ENCODE measurements at places on chromosomes 5 and 9.

DNA sequence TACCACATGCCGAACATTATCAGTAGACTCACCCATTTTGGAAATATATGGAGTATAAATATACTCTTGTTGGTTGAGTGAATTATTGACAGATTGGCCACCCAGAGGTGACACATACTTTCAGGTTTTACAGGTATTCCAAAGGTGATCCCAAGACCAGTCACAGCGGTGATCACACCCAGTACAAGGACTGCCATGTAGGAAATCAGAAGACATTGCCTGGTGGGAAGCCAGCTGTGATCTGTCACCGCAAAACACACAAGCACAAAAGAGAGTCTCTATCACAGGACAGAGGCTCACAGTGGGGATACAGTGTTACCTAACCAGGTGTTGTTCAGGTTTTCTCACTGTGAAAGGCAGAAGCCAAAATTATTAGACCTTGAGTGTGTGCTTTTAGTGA lies 15.8 kb downstream of the BTF3 start:
- no peak for DNase-seq

DNA sequence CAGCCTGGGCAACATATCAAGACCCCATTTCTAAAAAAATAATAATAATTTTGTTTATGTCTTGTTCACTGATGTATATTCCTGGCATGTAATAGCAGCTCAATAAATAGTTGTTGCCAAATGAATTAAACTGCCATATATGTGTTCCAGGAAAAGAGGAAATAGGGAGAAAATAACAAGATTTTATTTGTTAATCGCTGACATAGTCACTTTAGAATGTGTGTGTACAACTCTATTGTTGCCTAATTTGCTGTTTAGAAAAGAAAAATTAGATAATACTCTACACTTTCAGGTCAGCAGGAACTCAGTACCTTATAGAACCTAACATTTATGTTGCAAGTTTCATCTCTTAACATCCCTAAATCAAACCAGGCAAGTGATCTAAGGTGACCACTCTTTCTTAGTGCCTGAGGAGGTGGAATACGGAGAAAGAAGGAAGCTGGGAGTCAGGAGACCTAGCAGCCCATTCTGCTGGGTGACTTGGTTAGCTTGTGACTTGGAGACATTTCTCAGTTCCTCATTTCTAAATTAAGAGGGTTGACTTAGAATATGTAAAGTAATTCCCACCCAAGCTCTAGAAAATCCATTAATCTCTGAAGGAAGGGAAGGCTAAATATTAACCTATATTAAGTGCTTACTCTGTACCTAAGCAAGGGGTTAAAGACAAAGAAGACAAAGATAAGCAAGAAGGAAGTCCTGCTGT lies 110.3 kb upstream of the IQGAP2 start:
- DNase-seq, result no peak

- DNase-seq, result no peak
These were observed 1.2 kb downstream of the DIPK1B start for GRCh38 chr9:136713550-136713949.

- no peak for DNase-seq
These were observed 142.6 kb downstream of the PBX3 start for GRCh38 chr9:125889476-125890419.

- peak; percentile 63 for DNase-seq
These were observed 21.7 kb downstream of the ANKRD55 start for GRCh38 chr5:56211298-56211865.

DNA sequence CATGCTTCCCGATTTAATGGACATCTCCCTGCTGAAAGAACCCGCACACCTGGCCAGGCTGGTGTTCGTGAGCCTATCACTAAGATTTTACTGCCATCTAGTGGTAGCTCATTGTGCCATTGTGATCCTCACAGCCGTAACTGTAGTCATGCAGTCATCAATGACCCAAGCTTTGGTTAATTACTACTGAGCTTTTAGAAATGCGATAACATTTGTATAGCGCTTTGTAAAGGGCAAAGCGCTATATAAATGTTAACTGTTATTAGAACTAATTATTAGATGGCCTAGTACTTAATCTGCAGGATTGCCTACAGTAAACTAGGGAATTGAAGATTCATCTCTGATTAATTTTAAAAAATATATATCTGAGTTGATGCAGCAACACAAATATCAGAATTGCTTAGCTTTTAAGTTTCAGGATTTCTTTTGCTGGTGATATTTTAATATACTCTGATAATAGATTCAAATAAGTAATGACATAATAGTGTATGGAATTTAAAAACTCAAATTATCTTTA lies 90.2 kb downstream of the HACD4 start:
- peak; percentile 36 for DNase-seq

- DNase-seq, result no peak
These were observed 24.2 kb downstream of the TRIO start for GRCh38 chr5:14167211-14167845.

DNA sequence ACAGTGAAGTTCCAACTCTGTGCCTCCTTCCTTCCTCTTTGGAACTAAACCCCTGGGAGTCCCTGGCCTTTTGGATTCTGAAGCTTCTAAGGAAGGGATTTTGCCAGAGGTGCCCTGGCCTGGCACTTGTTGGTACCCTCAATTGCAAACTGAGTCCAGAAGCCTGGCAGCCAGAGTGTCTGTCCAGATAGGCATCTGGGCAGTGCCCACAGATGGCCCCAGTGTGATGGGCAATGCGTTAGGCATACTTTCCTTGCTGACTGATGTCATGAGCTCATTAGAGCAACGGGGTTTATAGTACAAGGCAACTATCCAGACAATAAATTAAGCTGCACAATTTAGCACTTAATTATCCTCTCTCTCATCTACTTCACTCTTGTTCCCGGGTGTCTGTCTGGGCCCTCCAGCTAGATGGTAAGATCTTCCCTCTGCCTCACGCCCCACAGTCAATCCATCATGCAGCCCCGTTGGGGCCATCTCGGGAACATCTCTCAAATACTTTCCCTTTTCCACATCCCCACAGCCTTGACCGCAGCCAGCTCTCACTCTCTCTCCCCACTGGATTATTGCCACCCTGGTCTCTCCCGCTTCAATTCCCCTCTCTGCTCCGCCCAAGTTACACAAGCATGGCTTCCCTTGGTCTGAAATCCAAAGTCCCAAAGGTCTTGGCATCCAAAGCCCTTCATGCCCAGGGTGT lies 157.5 kb upstream of the SMIM23 start:
- DNase-seq, result no peak

- no peak for DNase-seq
These were observed 171.0 kb upstream of the IER5L start for GRCh38 chr9:129348890-129349664.

DNA sequence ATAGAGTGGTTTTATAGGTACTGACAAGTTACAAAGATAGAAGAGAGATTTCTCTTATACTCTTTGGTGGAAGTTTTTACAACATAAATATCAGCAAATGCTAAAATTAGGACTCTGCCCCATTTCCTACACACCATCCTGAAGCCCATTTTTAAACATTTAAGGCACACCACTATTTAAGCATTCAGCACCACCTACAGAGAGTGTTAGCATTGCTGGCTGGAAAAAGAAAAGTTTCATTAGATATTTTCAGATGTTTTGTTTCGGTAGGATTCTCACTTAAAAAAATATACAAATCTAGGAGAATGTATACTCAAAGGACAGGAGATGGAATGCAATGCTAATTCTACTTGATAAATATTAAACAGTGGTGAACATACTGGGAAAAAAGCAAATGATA lies 192.9 kb upstream of the HAPLN1 start:
- DNase-seq, result no peak

- DNase-seq, result no peak
These were observed 155.0 kb downstream of the MAN2A1 start for GRCh38 chr5:109844695-109845094.

- DNase-seq, result peak; percentile 80
These were observed 30.1 kb downstream of the PTPA start for GRCh38 chr9:129141066-129142041.

GRCh38 chr5:39469176-39469575 lies 44.4 kb upstream of the DAB2 start:
- DNase-seq, result no peak

- no peak for DNase-seq
These were observed 30.4 kb downstream of the ELP1 start for GRCh38 chr9:108903420-108904103.

GRCh38 chr9:70117835-70118319 lies 74.2 kb downstream of the MAMDC2 start:
- DNase-seq, result no peak

DNA sequence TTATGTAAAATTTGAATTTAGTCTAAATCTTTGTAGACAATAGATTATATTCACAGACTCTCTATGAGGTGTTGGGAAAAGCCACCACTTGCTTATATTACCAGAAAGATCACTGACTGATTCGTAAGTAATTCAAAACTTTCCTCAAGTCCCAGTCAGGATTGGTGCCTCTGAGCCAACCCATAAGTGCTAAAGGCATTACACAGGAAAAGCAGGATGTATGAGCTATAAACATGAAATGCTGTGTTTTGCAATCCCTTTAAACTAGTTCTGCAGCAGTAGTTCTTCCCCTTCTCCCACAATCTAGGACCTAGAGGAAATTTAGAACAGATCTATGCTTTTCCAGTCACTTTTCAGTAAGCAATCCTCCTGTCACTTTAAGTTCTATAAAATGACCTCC lies 48.0 kb downstream of the SHLD3 start:
- peak; percentile 36 for DNase-seq

DNA sequence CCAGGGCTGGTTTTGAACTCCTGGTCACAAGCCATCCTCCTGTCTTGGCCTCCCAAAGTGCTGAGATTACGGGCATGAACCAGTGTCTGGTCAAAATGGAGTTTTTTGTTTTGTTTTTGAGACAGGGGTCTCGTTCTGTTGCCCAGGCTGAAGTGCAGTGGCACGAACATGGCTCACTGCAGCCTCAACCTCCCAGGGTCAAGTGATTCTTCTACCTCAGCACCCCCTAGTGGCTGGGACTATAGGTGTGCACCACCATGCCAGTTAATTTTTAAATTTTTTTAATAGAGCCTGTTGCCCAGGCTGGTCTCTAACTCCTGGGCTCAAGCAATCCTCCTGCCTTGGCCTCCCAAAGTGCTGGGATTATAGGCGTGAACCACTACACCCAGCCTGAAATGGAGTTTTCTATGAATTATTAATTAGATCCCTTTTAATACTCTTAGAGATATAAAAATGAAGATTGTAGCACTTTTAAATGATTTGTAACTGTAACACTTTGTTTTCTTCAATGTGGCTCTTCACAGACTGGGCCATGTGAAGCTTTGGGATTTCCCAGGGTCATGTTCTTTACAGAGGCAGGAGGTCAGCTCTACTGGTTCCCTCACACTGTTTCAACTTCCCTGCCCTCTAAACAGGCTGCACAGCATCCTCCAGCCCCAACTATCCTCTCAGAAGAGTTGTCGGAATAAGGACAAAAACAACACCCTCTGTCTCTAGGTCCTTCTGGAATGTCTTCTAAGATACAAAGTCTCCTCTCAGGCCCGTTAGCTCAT lies 32.7 kb upstream of the SPARC start:
- no peak for DNase-seq

GRCh38 chr9:81565144-81565543 lies 124.2 kb downstream of the TLE1 start:
- DNase-seq, result no peak

- no peak for DNase-seq
These were observed 16.6 kb upstream of the FBP2 start for GRCh38 chr9:94610181-94610606.

DNA sequence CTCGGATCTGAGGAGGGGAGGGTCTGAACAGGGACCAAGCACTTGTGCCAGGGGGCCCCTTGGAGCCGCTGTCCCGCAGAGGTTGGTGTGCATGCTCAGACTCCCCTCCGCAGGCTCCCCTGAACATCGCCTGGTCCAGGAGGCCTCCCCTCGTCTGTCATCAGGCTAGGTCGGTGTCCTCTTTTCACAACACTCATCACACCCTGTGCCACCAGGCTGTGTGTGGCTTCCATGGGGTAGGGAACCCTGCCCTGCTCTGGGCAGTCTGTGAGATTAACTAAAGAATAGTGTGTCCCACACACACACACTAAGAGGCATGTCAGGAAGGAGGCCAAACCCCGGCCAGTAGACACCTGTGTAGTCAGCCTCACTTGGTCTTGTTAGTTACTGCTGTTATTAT lies 119.3 kb downstream of the C5orf15 start:
- no peak for DNase-seq

All from AG04450 (cell line).